ENCODE measurements at places on chromosomes 7 and 10.

- DNase-seq = no peak
These were observed 14.1 kb upstream of the CYTH3 start for GRCh38 chr7:6286486-6286885.

DNA sequence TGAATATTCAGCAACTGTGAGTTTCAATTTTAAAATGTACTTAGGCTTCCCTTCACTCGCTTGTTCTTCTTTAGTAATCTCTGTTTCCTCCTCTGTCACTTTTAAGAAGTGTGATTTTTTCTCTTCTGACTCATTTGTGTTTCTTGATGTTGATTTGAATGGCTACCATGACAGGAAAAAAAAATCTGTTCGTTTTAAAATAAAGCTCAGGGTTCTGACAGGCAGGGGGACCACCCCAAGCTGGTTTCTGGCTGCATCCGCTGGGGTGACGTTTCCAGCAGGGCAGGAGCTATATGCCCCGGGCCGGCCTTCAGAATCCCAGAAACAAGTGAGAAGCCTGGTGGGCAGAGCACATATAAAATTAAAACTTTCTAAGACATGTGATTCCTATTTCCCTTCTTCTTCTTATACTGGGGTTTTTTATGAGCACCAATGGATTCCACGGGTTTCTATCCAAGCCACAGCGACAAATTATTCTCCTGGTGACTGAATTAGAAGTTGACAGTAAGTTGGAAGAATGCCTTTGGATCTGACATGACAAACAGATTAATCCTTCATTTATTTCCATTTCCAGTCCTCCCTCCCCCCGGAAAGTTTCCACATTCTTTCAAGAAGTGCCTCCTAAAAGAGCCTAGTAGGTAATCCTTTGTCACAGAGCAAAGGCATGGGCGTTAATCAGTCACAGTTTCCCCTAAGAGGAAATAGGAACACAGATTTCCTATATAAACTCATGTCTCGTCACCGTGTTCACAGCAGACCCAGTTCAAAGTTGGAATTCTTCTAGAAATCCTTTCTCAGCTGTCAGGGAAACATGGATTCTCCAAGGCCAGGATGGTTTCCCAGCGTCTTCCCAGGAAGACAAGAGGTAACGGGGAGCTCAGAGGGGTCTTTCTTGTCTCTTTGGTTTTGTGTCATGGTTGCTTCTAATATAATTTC, 79.9 kb downstream of the PTPRE start:
- DNase-seq = peak; percentile 29

- peak; percentile 42 for DNase-seq
These were observed 114.2 kb upstream of the HABP2 start for GRCh38 chr10:113438652-113439051.

DNA sequence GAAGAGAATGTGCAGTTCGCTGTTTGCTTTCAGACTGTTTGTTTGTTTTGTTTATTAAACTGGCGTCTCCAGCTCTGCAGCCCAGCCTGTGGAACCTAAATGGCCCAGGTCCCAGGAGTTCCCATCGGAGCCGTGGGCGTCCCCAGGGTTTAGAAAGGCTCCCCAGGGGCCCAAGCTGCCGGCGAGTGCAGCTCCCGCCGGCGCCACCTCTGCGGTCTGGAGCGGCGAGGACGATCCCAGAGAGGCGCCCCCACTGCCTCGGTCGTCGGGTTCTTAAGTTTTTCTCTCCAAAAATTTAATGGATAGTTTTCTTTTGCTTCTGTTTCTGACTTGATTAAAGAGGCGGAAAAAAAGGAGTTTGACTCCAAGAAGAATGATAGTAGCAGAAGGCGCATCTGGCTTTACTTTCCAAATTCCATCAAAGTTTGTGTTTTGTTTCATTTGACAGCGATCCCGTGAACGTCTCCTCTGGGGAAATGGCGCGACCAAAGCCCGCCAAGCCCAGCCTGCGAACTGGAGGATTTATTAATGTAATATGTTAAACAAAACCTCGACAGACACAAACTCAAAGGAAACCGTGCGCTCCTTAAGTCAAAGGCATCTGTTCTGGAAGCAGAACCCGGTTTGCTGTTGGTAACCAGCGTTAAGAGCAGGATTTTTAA, 718 bp upstream of the FZD1 start:
- DNase-seq = no peak

- DNase-seq = peak; percentile 97
These were observed 188.9 kb downstream of the ADAM12 start for GRCh38 chr10:126199221-126199998.

- DNase-seq = no peak
These were observed 12.7 kb downstream of the PLEKHA8 start for GRCh38 chr7:30040938-30041337.

DNA sequence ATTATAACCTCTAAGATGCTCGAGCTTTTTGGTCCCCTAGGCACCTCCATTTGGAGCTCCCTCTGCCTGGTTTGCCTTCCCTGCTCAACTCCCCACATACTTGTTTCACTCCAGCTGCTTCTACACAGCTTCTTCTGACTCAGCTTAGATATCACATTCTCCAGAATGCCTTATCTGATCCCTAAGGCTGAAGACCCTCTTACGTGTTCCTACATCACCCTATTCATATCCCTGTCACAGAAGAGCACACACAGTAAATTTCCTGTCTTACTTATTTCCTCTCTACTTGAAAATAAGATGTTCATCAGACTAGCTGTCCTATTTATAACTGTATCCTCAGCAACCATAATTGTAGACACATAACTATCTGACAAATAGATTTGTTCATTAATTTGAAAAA, 61.3 kb upstream of the RNF148 start:
- no peak for DNase-seq

DNA sequence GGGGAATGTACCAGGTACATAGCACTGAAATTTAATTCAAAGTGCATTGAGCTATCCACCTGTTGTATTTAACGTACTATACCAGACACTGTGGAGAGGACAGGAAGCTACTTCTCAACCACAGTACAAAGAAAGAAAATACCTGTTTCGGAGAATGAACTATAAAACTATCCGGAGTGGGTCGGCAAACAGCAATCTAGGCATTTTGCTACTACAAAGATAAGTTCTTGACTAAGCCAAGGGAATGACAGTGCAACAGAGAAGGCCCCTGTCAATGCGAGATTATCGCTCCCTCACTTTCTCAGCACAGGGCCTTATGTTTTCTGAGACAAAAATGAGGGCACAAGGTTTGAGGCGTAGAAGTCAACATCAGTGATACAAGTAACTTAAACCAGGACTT, 27.4 kb downstream of the SFMBT2 start:
- DNase-seq = no peak

DNA sequence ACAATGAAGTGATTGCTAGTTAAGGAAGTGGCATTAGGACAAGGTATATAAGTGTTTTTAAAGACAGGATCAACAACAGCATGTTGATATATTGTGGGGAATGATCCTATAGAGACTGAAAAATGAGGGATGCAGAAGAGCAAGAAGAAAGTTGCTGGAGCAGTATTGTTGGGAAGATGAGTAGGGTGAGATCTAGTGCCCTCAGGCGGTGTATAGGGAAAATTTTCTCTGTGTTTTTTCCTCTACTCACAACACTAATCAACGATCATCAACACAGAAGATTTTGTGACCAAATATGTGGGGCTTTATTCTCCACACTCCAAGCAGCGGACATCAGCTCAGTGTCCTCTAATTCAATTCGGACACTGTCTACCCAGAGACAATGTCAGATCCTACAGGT, 9.6 kb upstream of the PTTG1IP2 start:
- no peak for DNase-seq

DNA sequence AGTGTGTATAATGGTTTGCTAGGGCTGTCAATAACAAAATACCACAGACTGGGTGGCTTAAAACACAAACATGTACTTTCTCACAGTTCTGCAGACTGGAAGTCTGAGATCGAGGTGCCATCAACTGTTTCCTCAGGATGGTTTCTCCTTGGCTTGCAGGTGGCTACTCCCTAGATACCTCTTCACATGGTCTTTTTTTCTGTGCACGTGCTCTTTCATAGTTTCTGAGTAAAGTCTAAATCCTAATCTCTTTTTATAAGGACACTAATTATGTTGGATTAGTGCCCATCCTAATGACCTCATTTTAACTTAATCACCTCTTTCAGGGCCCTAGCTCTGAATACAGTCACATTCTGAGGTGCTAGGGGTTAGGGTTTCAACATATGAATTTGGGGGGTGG, 65.9 kb downstream of the AMPH start:
- no peak for DNase-seq

DNA sequence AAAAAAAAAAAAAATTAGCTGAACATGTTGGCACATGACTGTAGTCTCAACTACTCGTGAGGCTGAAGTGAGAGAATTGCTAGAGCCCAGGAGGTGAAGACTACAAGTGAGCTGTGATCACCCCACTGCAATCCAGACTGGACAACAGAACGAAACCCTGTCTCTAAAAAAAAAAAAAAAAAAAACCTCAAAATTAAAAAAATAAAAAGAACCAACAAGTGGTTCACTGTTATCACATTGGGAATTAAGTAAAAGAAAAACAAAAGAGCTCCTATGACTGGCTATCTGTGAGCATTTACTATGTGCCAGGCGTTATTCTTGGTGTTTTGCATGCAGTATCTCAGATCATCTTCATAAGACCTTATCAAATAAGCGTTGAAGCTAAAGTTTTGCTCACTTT, 66.0 kb downstream of the ANLN start:
- no peak for DNase-seq

DNA sequence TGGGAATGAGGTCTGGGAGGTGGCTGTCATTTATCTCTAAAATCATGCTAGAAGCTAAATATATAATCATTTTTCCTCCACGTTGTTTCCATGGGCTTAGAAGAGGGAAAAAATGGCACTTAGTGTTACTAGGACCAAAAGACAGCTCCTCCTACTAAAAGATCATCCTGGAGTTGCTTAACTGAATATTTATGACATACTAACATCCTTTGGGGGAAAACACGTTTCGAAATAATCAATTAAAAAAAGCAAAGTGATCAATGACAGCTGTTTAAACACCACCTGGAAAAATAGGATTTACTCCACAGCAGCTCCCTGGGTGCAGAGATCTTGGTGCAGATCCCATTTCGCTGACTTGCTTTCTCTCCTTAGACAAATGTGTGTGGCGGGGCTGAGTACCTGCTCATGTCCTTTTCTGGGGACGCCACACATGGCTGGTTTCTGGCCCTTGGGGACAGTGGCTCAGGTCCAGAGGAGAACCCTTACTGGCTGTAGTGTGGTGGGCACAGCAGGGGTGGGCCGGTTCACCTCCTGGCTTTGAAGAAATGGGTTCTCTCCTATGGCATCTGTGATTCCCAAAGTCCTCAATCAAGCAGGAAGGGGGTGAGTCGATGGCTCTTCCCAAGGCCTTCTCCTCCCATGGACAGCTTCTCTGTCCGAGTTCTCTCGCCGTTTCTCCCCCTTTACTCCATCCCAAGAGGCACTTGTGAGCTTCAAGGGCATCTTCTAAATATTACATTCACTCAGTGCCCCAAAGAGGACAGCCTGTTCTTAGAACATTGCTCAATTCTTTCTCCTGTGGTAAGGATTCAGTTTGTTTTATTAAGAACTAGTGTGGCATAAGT, 156.4 kb upstream of the KLF14 start:
- DNase-seq = no peak

GRCh38 chr10:69506834-69507713, 55.8 kb downstream of the TSPAN15 start:
- no peak for DNase-seq

- DNase-seq = no peak
These were observed 461 bp upstream of the WIPF3 start for GRCh38 chr7:29805886-29806207.

DNA sequence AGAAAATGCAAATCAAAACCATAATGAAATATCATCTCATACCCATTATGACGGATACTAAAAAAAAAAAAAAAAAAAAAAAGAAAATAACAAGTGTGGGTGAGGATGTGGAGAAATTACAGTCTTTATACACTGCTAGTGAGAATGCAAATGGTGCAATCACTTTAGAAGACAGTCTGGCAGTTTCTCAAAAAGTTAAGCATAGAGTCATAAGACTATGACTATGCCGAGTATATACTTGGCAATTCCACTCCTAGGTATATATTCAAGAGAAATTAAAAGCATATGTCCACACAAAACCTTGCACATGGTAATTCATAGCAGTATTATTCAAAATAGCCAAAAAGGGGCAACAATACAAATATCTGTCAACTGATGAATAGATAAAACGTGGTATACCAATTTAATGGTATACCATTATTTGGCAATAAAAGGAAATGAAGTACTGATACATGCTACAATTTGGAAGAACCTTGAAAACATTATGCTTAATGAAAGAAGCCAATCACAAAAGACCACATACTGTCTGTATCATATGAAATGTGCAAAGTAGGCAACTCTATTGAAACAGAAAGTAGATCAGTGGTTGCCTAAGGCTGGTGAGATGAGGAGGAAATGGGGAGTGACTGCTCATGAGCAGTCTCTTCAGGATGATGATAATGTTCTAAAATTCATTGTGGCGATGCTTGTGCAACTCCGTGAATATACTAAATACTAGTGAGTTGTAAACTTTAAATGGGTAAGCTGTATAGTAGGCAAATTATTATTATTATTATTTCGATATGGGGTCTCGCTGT, 90.1 kb upstream of the NANOS1 start:
- DNase-seq = no peak

- DNase-seq = no peak
These were observed 234.1 kb downstream of the FOXP2 start for GRCh38 chr7:114648680-114649079.

- no peak for DNase-seq
These were observed 65.8 kb downstream of the DNMBP start for GRCh38 chr10:99943908-99944307.

GRCh38 chr10:36232935-36233334, 590.8 kb upstream of the FZD8 start:
- no peak for DNase-seq

GRCh38 chr10:97321032-97321803, 2.1 kb downstream of the FRAT1 start:
- DNase-seq = no peak

GRCh38 chr7:108026647-108027046, 23.7 kb upstream of the LAMB1 start:
- DNase-seq = no peak

DNA sequence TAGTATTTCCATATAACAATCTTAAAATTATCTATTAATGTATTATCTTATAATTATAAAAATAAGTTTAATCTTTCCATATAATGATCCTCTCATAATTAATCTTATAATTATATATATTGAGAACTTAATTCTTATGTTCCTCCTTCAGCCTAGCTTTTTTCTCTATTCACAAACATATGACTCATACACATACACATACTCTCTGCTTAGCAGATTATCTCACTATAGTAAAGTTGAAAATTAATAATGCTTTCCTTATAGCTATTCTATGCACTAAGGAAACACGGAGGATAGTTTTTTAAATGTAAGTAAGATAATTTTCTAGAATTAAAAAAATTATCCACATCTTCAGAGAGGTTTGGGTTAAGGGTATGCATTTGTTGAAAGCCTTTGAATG, 47.7 kb upstream of the ITGB8 start:
- DNase-seq = no peak
